Mesothelial cell of epicardium (in vitro differentiated cells): ENCODE measurements at places on chromosomes 1 and 21.

DNA sequence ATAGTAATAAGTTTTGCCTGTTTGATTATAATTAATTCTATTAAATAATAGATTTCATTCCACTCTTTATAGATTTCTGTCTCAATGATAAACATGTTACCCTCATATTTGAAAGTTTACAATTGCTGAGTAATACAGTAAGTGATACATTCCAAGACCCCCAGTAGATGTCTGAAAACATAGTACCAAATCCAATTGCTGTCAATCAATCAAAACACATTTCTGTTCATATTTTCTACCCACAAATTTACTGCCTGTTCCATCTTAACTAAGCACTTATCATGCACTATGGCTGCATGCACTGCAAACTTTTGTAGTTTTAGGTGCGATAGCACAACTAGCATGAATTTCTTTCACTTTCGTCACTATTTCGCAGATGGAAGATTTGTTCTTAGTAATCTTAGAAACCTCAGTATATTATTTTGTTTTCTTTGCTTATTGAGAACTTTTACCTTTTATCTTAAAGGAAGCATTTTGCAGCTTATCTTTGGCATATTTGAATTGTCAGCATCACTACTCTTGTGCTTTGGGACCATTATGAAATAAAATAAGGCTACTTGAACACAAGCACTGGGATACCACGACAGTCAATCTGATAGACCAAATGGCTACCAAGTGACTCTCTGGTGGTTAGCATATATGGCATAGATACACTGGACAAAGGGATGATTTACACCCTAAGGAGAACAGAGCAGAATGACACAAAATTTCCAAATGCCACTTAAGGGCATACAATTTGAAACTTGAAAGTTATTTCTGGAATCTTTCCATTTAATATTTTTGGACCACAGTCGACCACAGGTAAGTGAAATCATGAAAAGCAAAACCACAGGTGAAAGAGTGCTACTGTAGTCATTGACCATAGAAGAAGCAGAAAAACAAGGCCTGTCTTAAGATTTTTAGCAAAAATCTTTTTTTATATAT, 67.6 kb downstream of the RGS13 start:
- no peak for DNase-seq

DNA sequence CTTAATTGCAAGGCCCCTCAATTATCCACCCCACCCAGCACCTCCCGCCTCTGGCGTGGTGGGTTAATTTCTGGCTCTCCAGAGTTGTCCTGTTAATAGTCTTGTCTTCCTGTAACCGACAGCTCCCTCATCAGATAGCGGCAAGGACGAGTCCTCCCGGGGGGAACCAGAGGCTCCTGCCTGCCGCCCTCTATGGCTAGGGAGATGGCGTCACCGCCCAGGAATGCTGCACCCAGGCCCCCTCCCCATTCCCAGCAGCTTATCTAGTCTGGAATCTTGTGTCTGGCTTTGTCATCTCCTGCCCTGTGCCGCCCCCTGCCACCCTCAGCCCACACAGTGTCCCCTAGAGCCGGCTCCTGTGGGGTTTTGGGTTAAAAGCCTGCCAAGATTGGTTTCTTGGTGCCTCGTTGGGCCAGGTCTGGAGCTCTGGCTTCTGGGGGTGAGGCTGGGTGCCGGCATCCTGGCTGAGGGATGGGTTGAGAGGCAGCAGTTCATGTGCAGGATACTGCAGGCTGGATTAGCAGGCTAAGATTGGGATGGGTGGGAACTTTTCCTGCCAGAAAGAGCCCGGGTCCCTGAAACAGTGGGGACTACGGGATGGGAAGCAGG, 48.8 kb downstream of the EDN2 start:
- peak; percentile 71 for DNase-seq

GRCh38 chr1:217133092-217133491, 409.9 kb upstream of the ESRRG start:
- DNase-seq: no peak

DNA sequence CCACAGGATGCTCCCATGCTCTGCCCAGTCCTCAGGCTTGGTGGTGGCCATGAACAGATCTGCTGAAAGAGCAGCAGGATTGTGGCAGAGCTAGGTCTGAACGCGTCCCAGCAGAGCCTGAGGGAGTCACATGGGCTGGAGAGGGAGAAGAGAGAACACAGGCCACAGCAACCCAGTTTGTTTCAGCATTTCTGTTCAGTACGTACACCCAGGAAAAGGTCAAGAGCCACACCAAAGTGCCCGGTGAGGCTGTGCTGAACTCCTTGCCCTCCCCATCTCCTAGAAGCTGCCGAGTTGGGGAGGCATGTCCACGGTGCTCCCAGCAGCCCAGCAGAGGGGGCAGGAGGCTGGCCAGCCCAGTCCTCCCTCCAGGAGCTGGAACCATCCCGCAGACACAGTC, 5.5 kb downstream of the PKP1 start:
- no peak for DNase-seq

DNA sequence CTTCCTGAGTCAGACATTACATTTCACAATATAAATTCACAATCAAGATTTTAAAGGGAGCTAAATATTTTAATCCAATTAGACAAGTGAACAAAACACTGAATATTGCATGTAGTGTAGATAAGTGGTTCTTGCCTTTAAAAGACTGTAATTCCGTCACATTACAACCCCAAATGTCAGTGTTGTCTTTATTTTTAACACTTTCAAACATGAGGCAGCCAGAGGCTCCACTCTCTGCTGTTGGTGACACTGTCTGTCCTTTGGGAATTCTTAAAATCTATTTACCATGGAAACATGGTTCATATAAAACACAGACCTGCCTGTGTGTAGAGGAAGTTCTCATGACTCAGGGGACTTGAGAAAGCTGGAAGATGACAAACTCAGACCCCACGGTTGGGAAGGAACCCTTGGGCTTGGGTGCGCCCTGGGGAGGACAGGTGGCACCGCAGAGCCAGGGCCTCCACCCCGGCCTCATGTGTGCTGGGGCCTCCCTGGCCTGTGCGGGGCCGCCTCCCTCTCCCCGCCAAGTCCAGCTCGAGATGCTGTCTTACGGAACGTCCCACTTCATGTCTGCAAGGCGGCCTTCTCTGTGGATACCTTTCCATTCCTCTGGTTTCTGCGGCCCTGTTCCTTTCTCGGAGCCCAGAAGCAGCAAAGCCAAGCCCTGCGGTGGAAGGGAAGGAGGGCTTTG, 239.0 kb downstream of the SDCCAG8 start:
- DNase-seq: no peak
